CD4-positive, alpha-beta T cell treated with Interleukin-4 for 4 hours (primary cell): ENCODE measurements at places on chromosomes 5 and 9.

- DNase-seq = no peak
These were observed 5.1 kb upstream of the C5orf46 start for GRCh38 chr5:147911427-147911826.

- DNase-seq = peak; percentile 93
These were observed 62.5 kb upstream of the ITGA1 start for GRCh38 chr5:52725065-52725746.

GRCh38 chr5:61653807-61654580 is 321.9 kb downstream of the ZSWIM6 start:
- DNase-seq = no peak

DNA sequence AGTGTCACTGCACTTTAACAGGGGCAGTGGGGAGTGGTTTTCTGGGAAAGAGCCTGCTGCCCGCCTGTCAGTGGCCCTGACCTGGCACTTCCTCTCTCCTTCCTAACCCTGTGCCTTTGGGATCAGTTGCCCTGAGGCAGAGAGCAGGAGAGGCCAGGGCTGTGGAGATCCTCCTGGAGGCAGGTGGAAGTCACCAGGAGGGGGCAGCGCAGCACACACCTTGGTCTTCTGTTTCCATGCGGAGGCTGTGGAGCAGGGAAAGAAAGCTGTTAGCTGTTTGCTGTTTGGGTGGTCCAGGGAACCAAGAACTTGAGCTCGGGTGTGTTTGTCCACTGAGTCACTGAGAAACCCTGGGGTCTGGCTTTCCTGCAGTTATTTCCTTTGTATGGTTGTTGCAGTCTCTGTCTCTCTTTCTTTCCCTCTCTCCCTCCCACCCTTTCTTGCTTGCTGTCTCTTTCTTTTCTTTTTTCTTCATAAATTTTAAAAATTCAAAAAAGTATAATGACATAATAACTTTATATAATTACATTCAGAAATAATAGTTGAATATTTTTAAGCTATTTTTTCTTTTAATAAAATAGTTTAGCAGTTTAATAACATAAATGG is 28.1 kb downstream of the NTRK2 start:
- no peak for DNase-seq

DNA sequence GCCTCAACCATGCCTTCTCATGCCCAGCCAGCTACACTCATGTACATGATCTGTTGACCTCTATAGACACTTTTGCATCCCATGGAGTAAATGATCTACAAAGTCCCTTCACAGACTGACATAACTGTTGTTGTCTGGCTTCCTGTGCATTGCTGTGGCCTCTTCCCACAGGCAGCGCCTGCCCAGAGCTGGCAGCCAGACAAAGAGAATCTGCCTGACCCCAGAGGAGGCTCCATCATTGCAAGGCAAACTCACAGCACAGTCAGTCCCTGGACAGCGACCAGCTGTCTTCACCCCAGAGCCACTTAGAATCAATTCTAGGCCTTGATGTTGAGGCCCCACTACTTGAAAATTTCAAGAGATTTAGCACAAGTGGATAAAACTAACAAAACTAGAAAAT is 65.5 kb downstream of the INSYN2B start:
- no peak for DNase-seq

DNA sequence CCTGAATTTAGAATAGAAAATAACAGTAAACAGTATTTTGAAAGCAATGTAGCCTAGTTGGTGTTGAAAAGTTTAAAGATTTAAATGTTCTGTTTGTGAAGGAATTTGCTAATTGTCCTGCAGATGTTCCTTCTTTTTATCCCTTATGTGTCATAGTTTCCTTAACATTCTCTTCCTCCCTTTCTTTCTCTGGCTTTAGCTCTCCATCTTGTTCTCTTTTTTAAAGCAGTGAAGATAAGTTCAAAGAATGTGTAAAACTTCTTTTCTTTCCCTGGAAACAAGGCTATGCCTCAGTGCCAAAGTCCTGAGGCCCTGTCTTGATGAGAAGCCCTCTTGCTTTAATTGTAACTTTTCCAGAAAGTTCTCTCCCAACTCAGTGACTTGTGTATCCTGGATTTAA is 24.4 kb upstream of the GAS1 start:
- DNase-seq = no peak

GRCh38 chr5:67063055-67063454 is 133.5 kb downstream of the CD180 start:
- no peak for DNase-seq

- no peak for DNase-seq
These were observed 1.3 kb downstream of the NR4A3 start for GRCh38 chr9:99822806-99823591.

DNA sequence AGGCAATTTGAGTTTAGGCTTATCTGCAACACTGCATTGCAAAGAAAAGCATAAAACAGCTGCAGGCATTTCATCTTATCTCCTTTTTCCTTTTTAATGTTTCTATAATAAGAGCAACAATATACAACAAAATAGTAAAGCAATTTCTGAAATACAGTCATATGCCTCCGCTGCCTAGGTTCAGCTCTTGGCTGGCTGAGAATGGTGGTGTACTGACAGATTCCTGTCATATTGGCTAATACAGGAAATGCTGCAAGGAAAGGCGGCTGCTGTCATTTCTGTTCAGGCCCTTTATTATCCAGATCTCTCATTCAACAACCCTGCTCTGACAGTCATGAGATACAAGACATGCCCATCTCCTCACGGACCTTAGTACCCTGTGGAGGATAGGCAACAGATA is 677.0 kb downstream of the TAF11L14 start:
- DNase-seq = no peak

DNA sequence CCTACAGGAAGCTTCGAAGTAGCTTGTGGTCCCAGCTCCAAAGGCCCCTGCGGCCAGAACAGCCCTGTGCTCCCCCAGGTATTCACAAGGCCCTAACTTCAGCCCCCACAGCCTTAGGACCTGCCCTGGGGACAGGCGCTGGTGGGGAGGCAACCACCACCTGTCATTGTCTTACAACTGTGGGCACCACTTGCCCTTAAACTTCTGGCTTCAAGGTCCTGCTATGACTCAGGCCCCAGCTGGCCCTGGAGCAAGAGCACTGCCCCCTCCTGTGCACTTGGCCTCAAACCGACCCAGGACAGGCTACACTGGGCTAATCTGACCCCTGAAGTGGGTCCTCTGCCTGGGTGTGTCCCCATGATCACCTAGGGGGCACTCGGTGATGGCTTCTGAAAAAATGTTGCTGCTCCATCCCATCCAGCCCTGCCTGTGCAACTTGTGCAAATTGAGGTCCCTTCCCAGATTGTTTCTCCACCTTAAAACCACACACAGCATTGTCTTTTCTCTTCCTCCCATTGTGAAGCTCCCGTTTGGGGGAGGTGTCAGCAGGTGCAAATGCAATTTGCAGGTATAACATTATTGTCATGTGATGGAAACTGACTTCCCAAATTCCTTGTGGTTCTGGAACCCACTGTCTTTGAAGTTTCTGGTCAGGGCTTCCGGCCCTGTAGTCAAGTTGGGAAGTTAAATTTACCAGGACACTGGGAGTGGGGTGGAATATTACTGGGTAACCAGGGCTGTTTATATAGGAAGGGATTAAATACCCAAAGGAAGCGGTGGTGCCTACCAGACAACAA is 1.1 kb upstream of the PROB1 start:
- DNase-seq = no peak

- no peak for DNase-seq
These were observed 11.6 kb downstream of the TRAF1 start for GRCh38 chr9:120914953-120915352.

DNA sequence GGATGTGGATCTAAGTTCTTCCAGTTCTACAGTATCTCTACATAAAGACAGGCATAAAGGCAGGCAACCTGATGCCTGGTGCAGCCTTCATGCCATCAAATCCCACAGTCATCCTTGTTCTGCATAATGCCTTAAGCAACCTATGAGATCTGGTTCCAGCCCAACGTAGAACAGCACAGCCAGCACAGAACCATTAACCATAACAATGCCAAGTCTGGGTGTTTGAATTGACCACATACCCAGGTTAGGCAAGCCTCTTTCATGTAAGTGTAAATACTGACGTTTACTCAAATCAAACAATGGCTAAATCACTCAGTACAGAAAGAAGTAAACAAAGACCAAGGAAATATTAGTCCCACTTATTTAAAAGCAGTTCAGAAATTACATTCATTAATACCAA is 195.0 kb downstream of the ADAMTSL1 start:
- DNase-seq = no peak

GRCh38 chr9:5569409-5569808 is 59.1 kb downstream of the PDCD1LG2 start:
- DNase-seq = no peak

- no peak for DNase-seq
These were observed 336.3 kb downstream of the IRX1 start for GRCh38 chr5:3931976-3932375.

DNA sequence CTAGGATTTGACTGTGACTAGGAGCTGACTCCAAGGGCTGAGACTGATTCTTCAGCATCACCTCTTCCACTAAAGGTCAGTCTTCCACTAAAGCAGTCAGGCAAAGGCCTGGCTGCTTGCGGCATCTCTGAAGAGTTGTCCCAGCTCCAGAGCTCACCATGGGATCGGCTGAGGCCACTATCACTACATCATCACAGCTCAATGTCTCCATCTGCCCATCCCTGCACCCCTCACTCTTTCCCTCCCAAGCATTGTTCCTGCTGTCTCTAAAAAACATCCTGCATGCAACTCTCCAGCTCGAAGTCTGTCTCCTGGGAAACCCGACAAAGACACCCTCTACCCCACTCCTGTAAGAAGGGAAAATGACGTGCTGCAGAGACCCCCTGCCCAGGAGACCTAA is 15.5 kb upstream of the WWC1 start:
- DNase-seq = no peak

GRCh38 chr5:10786835-10787234 is 25.8 kb upstream of the DAP start:
- no peak for DNase-seq

DNA sequence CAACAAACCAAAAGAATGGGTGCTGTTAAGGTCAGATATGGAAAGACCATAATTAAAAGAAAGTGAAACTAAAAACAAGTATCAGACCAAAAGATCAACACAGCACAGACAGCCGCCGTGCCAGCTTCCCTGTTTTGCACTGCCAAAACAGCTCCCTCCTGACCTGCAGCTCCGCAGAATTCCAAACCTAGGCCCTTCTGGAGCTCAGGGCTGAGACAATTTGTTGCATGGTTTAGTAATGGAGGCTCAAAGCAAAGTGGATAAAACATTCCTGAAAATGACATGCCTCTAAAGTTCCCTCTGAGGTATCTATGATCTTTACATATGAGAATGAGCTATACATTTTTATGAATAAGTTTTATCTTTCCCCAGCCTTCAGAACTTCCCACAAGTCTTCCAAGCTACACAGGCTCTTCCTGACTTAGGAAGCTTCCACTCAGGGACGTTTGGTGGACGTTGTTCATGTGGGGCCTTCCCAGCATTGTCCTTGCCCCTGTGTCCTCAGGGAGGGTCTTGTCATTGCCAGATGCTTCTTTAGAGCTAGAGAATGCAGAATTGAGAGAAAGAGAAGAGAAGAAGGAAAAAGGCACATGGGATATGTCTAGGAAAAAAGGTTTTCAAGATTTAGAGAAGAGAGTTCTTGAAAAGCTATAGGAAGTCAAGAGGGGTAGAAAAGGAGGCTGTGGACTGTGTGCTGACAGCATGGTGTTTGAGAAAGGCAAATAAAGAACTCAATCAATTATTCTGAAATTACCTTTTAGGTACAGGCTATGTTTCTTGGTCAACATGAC is 28.4 kb upstream of the SSBP2 start:
- DNase-seq = peak; percentile 40

GRCh38 chr5:113489299-113489698 is 1.0 kb upstream of the MCC start:
- DNase-seq = peak; percentile 26

DNA sequence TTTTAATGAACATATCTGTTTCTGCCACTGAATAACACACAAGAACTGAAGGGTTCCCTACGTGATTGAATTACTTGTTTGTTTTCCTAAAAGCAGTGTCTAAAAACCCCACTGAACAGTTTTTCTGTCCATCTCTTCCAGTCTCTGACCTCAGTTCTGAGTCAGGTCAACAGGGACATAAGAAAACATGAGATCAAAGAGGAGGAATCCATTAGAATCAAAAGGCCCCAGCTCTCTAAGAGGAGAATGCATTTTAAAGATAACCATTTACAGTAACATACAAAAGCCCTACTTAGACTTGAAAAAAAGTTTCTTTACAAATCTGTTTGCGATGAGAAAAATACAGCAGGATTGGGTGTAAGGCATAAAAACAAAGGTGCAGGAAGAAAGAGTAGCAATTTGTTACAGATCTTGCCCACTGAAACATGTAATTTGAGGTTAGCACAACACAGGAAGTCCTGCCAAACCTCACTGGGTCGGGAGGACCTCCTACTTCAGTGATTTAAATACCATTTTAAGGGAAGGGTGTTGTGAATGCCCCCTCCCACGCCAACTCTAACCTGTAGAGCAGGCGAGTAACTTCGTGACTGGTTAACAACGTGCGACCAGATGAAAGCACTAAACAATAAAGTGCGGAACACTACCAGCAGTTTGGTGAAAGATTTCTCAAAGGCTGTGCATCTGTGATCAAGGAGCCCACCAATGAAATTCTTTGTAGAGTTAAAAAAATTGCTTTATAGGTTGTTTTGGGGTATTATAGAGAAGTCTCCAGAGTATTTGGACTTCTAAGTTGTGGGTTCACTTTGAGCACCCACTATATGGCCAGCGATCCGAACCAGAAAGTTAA is 1.3 kb downstream of the QSOX2 start:
- peak; percentile 29 for DNase-seq

- no peak for DNase-seq
These were observed 37.7 kb upstream of the ZFAND5 start for GRCh38 chr9:72402744-72403143.

GRCh38 chr9:129637102-129637501 is 4.8 kb downstream of the ASB6 start:
- no peak for DNase-seq

- DNase-seq = no peak
These were observed 40.5 kb upstream of the PJA2 start for GRCh38 chr5:109450129-109450877.

- no peak for DNase-seq
These were observed 153.0 kb upstream of the SMIM23 start for GRCh38 chr5:171632616-171633015.

GRCh38 chr9:18910916-18911315 is 122.1 kb downstream of the SAXO1 start:
- no peak for DNase-seq

- peak; percentile 71 for DNase-seq
These were observed 15.9 kb upstream of the C5orf47 start for GRCh38 chr5:173972925-173973615.

DNA sequence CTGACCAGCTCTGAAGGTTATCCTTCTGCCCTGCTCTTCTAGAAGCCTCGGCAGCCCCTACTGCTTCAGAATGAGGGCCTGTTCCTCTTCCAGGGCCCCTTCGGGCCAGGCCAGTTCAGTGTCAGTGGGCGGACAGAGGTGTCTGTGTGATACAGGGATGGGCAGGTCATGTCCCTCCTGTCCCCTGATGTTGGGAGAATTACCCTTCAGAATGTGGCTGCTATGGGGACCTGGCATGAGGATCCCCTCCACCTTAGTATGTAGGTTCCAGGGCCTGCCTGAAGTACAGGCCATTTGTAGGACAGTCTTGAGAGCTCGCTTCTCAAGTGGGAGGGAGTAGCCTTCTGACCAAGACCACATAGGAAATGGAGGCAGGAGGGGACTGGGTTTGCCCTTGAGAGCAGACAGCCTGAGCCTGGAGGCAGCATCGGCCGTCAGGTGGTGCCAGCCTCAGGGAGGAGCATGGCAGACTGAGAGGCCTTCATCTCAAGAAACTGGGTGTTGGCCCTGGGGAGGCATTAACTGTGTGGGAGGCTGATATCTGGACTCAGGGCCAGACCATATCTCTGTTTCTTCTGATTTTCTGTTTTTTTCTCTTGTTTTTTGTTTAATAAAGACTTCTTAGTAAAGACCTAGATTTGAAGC is 32.0 kb downstream of the ANGPTL2 start:
- no peak for DNase-seq

- no peak for DNase-seq
These were observed 3.6 kb upstream of the PAX5 start for GRCh38 chr9:37037503-37038301.
